ENCODE measurements at places on chromosomes 13 and 19.

GRCh38 chr13:45332036-45332830, 8.8 kb downstream of the TPT1 start:
- DNase-seq = no peak

DNA sequence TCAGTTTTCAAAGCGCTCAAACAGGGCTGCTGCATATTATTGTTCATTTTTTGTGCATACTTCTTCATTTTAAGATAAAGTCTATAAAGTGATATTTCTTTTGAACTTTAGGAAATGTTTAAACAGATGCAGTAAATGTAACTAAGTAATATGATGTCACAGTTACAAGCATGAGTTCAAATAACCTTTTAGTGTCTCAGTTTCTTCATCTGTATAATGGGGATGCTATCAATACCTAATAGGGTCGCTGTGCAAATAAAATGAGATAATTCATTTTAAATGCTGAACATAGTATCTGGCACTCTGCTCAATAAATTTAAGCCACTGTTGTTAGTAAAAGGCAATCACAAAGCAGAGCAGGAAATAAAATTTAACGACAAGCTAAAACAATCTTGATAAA, 97.5 kb downstream of the UGGT2 start:
- DNase-seq = no peak

DNA sequence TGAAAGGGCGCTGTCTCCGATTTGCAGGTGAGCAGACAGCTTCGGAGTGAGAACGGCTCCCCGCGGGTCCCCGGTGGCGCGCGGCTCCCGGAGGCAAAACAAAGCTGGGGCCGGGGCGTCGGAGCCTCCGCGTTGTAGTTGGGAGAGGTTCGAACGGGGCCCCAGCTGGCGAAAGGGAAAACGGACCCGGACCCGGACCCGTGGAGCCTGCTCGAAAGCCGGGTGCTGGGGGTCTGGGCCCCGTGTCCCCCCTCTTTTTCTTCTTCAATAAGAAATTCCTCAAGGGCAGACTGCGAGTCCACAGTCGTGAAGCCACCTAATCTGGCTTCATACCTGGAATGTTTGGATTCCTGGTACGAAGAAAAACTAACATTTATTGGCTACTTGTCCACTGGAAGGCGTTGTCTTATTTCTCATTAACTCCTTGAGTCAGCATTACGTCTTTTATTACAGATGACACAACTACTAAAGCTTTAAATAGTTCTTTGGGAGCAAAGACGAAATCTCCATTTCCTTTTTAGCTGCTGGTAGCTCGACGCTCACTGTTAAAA, 632 bp upstream of the MTIF3 start:
- DNase-seq = no peak

GRCh38 chr19:5948752-5949564, 29.0 kb downstream of the RANBP3 start:
- DNase-seq = no peak

GRCh38 chr13:101332583-101332982, 83.7 kb downstream of the NALCN start:
- DNase-seq = no peak

DNA sequence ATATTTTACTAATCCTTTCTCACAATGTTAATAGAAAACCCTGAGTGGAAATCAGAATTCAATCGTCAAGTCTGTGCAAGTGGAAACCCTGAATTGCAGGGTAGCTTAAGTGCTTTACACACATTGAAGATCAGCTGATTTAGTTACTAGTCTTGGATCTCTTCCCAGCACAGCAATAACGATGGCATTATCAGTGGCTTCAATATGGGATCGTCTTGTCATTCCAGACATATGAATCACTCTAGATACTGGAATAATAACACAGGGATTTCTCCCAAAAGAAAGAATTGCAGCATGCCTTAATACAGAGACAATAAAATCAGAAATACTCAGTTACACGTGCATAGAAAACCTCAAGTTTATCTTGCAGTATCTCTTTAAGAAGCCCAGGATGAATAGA, 12.6 kb upstream of the METTL21C start:
- no peak for DNase-seq

- no peak for DNase-seq
These were observed 30.5 kb downstream of the VAV1 start for GRCh38 chr19:6803036-6803404.

DNA sequence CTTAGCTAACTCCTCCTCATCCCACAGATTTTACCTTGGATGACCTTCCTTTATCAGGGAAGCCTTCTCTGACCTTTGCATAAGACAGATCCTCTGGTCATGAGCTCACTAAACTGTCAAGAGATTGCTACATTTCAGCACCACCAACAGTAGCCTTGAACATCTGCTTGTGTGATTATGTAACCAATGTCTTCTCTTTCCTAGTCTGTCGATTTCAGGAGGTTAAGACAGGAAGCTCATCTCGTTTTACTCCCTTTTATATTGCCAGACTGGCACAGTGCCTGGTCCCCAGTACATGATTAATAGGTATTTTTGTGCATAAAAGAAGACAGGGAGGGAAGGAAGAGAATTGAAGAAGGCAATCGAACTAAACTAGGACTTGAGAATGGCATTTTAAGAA, 1697.7 kb downstream of the EFNB2 start:
- DNase-seq = no peak

GRCh38 chr13:99371956-99372355, 64.8 kb upstream of the GPR183 start:
- DNase-seq = no peak

DNA sequence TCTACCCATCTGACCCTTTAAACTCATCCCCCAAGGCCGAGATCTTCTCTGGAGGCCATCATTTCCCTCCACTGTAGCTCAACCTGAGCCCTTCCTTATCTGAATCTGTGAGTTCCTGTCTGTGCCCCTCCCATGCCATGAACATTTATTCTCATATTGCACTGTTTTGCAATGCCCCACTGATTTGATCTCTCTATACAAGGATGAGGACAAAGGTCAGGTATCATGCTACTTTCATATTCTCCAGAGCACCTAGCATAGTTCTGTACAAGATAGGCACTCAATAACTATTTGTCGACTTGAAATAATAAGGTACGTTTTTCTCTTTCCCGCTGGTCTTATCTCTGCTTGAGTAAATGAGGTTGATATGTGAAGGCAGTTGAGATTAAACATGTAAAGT, 135.5 kb downstream of the KLF5 start:
- no peak for DNase-seq

- no peak for DNase-seq
These were observed 81.9 kb downstream of the ZNF726 start for GRCh38 chr19:23996549-23996948.

DNA sequence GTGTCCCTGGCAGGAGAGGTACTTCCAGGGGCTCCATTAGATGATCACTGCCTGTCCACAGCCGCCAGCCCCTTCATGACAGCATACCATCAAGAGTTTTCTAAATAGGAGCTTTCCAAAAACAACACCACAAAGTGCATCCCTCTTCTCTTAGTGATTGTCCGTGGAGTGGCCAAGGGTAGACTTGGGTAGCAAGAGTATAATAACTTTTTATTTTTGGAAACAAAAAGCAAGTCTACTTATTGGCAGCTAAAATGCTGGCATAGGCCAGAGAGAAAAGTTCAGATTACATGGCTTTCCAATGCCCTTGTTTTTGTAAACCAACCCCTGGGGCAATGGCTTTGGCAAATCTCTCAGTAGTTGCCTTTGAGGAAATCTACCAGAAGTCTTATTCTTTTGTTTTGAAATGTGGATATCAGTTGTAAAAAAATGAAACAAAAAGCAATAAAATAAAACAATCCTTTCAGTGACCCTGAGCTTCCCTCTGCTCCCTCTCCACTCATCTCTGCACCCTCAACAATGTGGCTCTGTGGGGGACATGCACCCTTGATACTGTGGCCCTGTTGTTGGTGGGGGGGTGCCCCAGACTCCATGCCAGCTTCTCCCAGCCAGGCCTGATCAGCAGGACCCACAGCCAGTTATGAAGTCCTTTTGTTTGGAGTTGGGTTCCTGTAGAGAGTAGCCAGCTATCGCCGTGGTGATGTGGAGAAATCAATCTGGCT, 294.1 kb downstream of the DLEU7 start:
- DNase-seq = no peak

- no peak for DNase-seq
These were observed 27.6 kb downstream of the ANKRD27 start for GRCh38 chr19:32647361-32647760.

DNA sequence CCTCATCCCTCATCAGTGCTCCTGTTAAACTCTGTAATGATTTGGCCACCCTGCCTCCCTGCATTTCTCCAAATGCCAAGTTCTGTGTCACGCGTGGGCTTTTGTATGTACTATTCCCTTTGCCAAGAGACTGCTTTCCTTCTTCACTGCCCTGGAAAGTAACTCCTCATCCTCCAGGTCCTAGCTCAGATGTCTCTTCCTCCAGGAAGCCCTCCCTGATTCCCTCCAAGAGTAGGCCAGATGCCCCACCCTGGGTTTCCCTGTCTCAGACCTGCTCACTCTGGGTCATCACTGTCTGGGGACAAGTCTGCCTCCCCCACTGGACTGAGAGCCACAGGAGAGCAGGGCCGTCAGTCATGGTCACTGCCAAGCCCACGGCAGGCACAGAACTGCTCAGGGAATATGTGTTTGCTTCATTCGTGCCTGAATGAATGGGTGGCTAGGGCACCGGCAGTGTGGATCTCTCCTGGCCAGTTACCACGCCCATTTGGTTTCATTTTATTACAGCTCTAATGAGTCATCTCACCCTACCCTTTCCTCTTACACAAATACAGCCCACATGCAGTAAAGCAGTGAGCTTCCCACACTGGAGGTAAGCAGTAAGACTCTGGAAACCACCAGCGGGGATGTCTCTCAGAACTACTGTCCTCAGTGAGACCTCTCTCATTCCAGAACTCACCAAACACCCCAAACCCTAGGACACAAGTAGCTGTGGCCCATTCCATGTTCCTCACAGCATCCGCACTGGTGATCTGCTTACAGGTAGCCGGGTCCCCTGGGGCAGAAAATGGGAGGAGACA, 12.1 kb upstream of the GPR4 start:
- no peak for DNase-seq

DNA sequence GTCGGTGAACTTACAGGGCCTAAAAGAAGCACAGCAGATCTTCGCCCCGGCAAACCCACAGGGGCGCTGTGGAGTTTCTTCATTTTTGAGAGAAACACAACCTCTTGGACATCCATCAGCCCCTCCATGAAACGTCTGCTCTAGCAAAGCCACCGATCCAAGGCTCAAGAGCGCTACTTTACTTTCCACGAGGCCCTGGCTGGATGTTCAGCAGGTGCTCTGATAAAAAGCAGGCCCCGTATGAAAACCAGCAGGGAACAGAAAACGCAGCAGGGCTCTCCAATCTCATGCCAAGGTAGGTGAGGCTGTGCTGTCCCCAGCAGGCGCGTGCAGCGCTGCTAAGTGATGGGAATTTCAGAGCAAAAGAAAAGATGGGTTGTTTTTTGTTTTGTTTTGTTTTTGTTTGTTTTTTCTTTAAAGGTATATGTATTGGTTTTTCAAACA, 86.7 kb downstream of the IRS2 start:
- no peak for DNase-seq

DNA sequence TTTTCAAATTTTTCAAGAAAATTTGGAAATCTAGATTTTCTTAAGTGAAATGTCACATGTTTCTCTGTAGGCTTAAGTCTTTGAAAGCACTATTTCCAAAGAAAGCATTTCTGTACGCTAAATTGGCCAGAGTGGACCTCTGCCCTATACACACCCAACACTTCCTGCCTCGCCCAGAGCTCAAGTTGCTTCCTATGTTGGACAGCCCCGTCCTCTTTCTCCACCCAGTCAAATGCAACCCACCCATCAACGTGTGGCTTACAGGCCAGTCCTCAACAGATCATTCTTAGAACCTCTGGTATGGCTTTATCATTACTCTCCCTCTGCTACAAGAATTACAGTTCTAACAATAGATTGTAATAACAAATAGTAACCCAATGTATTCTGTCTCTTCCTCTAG, 24.2 kb downstream of the KLF12 start:
- DNase-seq = no peak

- no peak for DNase-seq
These were observed 68.8 kb downstream of the CHST8 start for GRCh38 chr19:33690378-33691029.

DNA sequence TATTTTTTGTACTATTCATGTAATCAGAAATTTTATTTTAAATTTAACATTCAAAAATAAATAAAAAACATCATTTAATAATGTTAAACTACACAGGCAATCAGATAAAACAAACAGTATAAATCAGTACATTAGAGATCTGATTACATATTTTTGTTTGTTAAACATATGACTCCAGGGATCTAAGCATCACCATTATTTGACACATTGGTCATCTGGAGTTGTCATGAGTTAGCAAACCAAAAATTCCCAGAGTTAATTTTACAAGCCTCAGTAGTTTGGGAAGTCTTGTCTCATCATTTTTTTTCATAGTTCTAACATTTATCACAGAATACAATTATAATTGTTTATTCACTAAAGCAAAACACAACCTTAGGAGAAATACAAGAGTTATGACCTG, 770.8 kb upstream of the SLITRK6 start:
- no peak for DNase-seq
